ENCODE measurements at places on chromosomes 13 and 19.

DNA sequence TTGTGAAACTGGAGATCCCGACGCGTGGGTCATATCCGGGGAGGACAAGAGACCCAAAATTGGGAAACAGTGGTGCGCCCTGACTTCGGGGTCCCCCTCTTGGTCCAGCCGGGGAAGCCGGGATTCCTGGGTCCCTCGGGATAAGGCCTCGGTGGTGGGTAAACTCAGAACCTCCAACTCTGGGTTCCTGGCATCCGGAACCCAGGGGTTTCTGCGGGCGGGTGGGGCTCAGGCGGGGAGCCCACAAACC lies 688 bp downstream of the ZFP36 start:
- no peak for DNase-seq

GRCh38 chr19:55670280-55671053 lies 4.6 kb upstream of the EPN1 start:
- DNase-seq, result no peak

GRCh38 chr19:17289489-17289888 lies 7.8 kb downstream of the ANKLE1 start:
- DNase-seq, result no peak

DNA sequence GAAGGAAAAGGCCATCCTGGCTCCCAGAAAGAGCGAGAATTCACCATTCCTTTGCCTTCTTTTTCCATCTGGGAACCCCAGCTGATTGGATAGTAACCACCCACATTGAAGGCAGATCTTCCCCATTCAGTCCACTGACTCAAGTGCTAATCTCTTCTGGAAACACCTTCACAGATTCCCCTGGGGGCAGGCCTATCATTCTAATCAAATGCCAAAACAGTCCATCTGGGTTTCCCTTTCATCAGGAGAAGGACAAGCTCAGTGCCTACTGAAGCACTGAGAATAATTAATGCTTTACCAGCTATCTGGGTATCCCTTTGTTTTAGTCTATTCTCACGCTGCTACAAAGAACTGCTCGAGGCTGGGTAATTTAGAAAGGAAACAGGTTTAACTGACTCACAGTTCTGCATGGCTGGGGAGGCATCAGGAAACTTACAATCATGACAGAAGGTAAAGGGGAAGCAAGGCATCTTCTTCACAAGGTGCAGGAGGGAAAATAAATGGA lies 293.2 kb downstream of the ENOX1 start:
- DNase-seq, result no peak

DNA sequence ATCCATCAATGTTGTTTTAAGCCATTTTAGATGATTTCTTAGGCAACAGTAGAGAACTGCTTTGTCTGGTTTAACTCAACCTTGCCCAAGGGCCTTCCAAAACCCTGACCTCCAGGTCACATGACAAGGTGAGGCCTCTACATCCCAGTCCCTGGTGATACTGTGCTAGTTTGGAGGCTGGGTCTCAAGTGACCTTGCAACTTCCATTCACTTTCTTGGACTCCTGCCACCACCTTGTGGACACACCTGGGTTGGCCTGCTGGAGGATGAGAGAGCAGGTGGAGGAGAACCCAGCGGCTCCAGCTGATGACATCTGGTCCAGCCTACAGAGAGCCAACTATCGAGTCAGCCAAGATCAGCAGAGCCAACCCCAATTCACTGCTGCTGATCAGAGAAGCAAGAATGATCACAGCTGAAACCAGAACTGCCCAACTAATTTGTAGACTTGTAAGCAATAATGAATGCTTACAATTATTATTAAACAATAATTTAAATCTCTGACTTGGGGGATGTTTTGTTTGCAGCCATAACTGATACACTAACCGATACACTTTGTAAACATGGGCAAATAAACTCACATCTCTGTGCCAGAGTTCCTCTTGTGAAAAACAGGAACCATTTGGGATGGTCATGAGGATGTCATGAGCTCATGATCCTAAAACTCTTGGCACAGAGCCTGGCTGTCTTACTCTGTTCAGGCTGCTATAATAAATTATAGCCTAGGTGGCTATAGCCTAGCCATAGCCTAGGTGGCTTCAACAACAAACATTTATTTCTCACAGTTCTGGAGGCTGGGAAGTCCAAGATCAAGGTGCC lies 11.5 kb downstream of the FAM187B start:
- no peak for DNase-seq

GRCh38 chr19:16229322-16229641 lies 31.6 kb downstream of the AP1M1 start:
- no peak for DNase-seq

GRCh38 chr19:50764409-50764808 lies 5.9 kb upstream of the GPR32 start:
- no peak for DNase-seq

- DNase-seq, result no peak
Measured at GRCh38 chr19:873561-874041, 14.1 kb downstream of the CFD start.

- no peak for DNase-seq
Measured at GRCh38 chr13:106548064-106548696, 12.7 kb upstream of the EFNB2 start.

- DNase-seq, result no peak
Measured at GRCh38 chr19:51948975-51949374, 21.7 kb downstream of the ZNF613 start.

GRCh38 chr13:76976490-76976889 lies 15.4 kb upstream of the CLN5 start:
- DNase-seq, result no peak

DNA sequence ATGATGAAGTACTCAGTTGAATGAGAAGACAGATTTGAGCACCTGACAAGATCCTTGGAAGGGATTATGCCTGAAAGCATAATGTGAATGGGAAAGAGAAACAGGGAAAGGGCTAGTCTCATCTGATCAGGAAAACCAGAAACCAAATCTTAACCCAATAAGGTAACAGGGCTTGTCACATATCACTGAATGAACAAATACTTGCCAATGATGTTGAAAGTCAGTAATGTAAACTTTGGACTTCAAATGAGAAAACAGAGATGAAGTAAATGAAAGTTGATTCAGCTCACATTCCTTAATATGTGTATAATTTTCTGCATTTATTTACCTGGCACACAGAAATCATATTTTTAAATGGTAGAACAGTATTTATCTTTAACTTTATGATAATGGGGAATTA lies 480.0 kb downstream of the KCTD12 start:
- no peak for DNase-seq

DNA sequence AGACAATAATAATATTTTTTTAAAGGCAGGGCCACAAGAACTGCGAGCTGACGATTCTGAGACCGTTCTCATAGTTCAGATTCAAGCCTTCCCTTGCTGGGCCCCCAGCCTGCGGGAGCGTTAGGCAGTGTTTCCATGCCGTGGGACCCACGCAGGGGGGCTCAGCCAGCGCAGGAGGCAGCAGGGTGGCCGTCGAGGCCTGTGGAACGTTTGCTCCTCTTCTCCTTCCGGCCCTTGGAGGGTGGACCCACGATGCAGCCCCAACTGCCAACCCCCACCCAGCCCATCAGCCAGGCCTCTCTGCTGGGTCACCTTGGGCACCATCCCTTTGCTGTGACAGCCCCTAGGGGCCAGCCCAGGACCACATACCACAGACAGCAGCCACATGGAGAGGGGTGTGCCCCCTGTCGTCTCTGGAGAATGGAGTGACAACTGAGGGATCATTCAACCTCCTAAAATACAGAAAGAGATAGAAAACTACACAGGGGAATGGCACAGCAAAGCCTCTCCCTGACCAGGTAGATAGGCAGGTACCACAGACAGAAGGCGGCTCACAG lies 46.8 kb downstream of the PDCD5 start:
- no peak for DNase-seq

DNA sequence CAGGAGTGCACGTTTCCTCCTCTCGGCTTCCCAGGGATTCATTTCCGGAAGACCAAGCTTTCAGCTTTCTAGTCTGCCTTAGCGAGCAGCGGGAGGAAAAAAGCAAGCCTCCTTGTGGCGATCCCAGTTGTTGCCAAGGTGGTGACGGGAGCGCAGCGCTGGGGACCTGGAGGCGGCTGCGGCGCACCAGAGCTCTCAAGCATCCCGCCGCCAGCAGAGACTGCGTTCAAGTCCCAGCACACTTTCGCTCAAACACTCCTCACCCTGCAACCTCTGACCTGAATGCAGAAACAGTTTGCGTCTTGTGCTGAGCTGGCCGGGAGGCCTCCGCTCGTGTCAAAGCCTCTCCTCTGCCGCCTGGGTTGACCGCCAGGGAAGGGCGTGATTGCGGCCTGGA lies 4.9 kb downstream of the GSX1 start:
- no peak for DNase-seq

- DNase-seq, result no peak
Measured at GRCh38 chr19:14411161-14411937, 7.8 kb downstream of the DDX39A start.

DNA sequence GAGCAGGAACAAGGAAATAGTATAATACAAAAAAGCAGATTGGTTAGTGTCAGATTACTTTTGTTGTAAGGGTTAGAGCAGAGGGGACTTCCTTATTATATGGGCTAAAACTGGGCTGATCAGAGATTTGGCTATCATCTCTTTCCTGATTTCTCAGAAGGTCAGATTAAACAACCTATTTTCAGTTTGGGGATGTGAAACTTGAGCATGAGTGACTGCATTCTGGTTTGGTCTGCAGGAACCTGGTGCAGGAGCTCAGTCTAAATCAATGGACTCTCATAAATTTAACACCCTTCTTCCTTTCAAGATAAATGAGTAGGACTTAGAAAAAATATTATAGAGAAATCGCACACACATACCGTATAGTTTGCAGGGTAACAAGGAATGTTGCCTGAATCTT lies 12.9 kb upstream of the RFXAP start:
- DNase-seq, result no peak

DNA sequence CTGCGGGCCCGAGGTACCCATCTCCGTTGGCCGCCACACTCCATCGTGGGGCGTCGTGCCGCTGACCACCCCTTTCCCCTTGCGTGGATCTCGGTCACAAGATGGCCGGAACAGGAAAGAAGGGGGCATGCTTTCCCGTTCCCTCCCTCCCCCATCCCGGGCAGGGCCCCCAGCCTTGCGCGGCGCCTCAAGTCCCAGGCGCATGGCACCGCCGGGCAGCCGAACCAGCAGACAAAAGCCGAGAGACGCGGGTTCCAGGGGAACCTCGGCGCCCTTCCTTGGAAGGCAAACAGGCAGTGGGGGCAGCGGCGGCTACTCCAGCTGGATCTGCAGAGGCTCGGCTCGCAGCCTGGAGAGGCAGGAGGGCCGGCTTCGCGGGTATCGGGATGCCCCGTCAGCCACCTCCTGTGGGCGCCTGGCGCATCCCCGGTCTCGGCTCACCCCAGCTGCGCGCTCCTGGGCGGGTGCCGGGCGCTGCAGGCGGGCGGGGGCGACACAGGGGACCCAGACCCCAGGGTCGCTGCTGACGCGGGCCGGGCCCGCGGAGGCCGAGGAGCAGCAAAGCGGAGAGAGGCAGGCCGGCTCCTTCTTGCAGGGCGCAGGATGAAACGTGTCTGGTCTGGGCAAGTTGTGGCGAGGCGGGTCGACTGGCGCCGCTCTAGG lies 439 bp downstream of the DZIP1 start:
- no peak for DNase-seq

GRCh38 chr13:95197548-95197947 lies 103.7 kb downstream of the ABCC4 start:
- no peak for DNase-seq

DNA sequence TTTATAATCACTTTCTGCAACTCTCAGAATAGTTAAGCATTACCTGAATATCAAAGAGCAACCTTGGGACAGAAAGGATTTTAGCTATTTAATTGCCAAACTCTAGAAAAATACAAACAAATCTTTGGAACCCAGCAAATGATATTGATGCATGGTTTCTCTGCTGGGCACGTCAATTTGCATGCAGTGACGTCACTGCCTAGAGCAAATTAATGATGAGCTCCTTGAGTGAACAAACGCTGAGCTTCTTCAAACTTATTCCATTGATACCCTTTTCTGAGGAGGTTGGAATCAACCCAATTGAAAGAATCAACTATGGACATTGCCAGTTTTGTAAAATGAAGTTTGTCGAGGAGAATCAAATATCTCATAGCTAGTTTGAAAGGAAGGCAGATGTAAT lies 259.9 kb upstream of the SOX21 start:
- no peak for DNase-seq

DNA sequence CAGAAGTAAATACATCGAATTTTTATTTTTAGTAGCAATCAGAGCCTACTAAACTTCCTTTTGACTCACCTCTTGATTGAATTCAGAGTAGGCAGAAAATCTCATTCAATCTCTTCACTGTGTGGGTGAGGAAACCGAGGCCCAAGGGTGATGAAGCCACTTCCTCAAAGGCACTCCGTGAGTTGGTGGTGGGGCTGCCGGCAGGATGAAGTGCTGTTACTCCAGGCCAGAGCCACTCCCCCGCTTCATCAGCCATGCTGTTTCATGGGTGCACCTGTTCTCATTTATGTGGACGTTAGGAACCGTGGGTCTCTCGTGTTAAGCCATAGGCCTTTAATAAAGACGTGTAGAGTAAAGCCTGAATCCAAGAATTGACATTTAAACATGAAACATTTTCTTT lies 13.2 kb downstream of the ING1 start:
- DNase-seq, result no peak

DNA sequence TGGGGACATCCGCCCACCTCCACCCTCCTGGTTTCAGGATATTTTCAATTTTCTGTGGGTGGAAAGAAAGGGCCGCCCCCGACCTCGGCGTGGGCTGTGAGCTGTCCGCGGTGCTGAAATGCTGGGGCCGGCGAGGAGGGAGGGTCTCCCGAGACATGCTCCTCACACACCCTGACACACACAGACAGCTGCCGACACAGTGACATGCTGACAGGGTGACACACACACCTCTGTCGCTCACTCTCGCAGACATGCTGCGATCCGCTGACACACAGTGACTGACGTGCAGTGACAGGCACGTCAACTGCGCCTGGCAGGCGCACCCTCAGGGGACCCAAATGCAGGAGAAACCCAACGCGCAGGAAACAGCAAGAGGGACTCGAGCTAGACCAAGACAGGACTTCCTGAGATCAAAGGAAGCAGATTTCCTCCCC lies 25.1 kb upstream of the MEIS3 start:
- DNase-seq, result no peak

- DNase-seq, result no peak
Measured at GRCh38 chr19:40444825-40445312, 734 bp upstream of the SERTAD3 start.

- DNase-seq, result no peak
Measured at GRCh38 chr13:102571075-102571474, 25.7 kb upstream of the TPP2 start.

- no peak for DNase-seq
Measured at GRCh38 chr13:97246596-97247158, 24.5 kb downstream of the MBNL2 start.
